ENCODE measurements at places on chromosomes 2 and 18.

DNA sequence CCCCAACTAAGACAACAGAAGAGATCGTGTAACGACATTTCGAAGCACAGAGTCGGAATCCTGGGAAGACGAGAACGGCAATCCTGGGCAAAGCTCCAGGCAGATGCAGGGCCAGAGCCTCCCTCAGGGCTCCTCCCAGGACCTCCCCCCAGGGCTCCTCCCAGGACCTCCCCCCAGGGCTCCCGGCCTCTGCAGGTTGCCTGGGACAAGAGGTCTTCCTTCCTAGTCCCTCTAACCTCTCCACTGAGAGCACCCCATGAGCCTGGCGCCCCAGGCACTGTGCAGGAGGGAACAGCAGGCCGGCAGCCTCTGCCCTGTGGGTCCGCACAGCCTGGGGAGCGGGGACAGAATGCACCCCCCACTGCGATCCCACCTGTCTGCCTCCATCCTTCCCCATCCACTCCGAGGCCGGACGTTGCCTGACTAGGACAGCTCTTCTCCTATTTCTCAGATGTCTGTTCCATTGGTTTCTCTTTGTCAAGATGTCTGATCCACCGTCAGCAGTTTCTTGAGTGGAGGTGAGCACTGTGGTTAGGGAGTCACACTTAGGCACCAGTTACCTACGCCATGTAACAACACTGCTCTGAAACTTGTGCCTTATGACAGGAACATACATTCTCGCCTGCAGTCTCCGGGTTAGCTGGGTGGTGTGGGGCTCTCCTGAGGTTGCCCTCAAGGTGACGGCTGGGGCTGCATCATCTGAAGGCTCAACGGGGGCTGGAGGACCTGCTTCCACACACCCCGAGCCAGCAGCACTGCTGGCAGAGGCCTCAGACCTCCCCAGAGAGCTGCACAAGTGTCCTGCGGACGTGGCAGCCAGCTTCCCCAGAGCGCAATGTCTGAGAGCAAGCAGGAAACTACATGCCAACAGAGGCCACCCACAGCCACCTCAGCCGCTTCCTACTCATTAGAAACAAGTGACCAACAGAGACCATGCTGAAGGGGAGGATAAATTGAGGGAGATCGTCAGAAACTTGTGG lies 28.9 kb downstream of the ADI1 start:
- no peak for DNase-seq

DNA sequence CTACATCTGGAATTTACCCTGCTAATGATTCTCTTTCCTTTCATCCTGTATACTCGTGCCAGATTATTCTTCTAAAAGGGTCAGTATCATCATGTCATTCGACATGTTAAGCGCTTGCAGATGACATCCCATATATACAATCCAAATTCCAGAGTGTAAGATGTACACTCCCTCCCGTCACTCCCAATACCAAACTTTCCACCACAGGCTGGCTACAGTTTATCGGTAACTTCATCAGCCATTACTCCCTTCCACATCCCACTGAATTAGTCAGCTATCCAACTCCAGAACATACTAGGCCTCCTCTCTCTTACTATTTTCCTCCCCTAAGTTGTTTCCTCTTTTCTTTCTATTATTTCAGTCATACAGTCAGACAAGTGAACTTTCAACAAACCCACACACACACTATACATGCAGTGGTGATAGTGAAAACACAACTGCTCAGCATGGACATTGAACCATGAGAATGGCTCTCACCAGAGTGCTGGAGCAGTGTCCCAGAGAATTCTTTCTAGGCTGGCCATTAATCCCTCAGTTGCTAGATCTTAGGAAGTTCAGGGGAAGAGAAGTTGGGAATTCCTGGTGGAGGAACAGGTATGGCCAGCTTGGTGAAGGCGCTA lies 10.6 kb upstream of the NMI start:
- no peak for DNase-seq

DNA sequence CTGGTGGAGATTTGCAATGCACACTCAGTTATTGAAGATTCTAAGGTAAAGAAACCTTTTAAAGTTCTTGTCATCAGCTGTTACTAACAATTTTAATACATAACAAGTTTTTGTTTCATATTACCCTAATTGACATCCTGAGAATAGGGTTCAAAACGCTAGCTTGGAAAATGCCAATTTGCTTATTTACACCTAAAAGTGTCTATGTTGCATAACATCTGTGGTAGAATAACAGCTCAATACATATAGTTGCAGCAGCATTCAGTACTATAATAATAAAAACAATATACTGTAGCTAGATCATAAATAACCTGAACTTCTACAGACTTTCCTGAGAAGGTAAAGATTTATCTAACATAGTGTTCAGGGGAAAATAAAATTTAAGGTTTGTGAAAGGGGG lies 219.0 kb downstream of the OSR1 start:
- no peak for DNase-seq

GRCh38 chr2:2828774-2829368 lies 497.8 kb upstream of the MYT1L start:
- DNase-seq, result no peak

DNA sequence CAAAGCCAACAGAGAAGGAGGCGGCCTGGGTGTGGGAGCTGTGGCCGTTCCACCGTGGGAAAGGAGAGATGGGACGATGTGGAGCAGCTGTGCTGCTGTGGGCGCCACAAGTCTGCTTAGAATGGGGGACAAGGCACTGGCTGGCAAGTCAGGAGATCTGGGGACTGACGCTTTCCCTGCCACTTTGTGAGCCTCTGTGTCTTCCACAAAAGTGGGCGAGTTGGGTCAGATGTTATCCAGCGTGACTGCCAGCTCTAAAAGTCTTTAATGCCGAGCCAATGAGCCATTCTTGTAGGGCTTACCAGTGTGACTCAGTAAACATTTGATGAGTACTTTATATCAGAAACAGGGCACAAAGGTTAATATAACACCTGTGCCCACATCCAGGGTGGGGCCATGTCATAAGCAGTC lies 113.6 kb upstream of the MGAT5 start:
- DNase-seq, result no peak

GRCh38 chr18:48030616-48031480 lies 100.4 kb upstream of the SMAD2 start:
- peak; percentile 22 for DNase-seq

Data from stimulated activated CD4-positive, alpha-beta T cell treated with anti-CD3 and anti-CD28 coated beads, Interleukin-2, amount 100 ng/mL, for 24 hours (primary cell).